Gastroesophageal sphincter (tissue), 4 donors: ENCODE measurements at places on chromosomes 5 and 9.

- no peaks in the 10 kb centered on the region for H3K4me1 ChIP-seq
- H3K36me3 ChIP-seq: no peaks in the 10 kb centered on the region
- no peak overlapping the region for H3K27ac ChIP-seq
- ATAC-seq: no peak
- H3K4me3 ChIP-seq: no peak overlapping the region
These were observed 97.8 kb upstream of the HAND1 start for GRCh38 chr5:154575546-154576428.

DNA sequence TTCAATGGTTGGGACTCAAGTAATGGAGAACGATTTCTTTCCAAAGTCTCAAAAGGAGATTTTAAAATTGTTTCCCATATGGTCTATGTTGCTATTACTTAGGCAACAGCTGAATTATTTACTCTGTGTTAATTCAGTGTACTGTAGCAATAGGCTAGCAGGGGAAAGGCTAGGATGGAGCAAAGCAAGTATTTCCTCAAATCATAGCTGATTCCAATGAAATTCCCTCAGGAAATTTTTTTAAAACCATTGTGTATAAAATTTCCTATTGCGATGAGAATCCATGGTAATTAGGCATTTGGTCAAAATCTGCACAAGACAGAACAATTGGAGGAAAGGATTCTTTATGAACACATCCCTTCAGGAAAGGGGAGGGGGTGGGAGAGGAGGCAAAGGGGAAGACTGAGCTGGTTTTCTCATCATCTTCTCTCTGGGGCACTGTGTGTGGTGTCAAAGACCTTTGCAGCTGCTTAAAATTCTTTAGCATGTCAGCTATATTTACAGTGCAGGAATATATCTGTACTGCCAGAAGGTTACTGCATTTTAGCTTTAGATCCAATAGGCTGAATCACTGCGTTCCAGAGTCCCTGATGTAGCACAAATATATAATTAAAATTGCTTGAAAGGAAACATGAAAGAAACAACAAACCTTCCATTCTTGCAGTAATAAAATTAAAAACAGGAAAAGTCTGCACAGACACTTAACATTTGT lies 95.3 kb downstream of the ZNF608 start:
- H3K4me3 ChIP-seq: peak overlapping the region; percentile 23
- H3K4me1 ChIP-seq: peaks cover 87% of the 10 kb centered on the region
- no peaks in the 10 kb centered on the region for H3K27me3 ChIP-seq
- peak; percentile 8 for ATAC-seq
- peak overlapping the region; percentile 84 for H3K27ac ChIP-seq
- peaks cover 22% of the 10 kb centered on the region for H3K36me3 ChIP-seq

GRCh38 chr5:124514956-124515355 lies 231.5 kb downstream of the ZNF608 start:
- no peak overlapping the region for H3K4me3 ChIP-seq
- ATAC-seq: no peak
- H3K27ac ChIP-seq: no peak overlapping the region
- H3K4me1 ChIP-seq: no peaks in the 10 kb centered on the region

DNA sequence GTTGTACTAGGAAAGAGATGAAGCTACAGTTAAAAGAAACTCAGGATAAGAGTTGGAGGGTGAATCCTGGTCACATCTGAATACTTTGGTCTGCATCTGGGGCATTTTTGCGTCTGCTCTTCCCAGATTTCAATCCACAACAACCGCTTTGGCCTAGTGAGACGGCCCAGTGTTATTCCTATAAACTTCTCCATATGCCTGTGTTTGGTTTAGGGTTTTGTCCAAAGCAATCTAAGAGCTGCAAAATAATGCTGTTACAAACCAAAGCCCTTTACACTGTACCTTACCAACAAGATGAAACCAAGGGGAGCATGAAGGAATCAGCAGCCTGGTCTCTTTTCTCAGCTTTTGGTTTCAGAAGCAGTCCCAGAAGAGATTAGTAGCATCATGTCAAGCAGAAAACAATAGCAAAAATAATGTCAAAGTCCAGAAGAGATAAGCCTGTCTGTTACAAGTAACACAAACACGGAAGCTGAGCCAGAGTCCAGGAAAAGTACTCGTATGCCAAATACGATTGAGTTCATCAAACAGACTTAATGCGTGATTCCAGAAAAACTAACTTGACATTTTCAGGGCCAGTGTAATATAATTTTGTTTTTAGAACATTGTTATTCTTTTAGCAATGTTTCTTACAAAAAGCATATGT lies 379.9 kb upstream of the ACO1 start:
- no peaks in the 10 kb centered on the region for H3K27me3 ChIP-seq
- H3K4me3 ChIP-seq: no peak overlapping the region
- H3K27ac ChIP-seq: no peak overlapping the region
- no peak for ATAC-seq
- H3K36me3 ChIP-seq: no peaks in the 10 kb centered on the region

GRCh38 chr5:111720333-111720890 lies 36.6 kb downstream of the NREP start:
- H3K36me3 ChIP-seq: no peaks in the 10 kb centered on the region
- no peak for ATAC-seq
- H3K27me3 ChIP-seq: no peaks in the 10 kb centered on the region
- H3K27ac ChIP-seq: no peak overlapping the region

DNA sequence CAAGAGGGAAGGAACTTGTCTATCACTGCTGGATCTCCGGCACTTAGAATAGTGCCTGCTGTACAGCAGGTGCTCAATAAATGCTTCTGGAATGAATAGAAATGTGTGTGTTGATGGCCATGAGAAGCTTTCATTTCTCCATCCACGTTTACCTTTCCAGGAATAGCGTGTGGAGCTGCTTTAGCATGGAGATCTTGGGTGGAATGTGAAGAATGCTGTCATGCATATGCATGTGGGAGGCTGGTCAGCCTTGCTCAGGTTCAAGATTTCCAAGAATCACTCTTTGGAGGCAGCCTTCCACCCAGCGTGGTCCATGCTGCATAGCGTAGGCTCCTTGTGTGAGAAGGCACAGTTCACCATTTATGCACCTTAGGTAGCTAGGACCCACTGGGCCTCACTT lies 19.2 kb downstream of the COL15A1 start:
- no peak overlapping the region for H3K4me3 ChIP-seq
- H3K27me3 ChIP-seq: no peaks in the 10 kb centered on the region
- peak overlapping the region; percentile 99 for H3K27ac ChIP-seq
- H3K4me1 ChIP-seq: peaks cover 55% of the 10 kb centered on the region
- no peaks in the 10 kb centered on the region for H3K36me3 ChIP-seq

DNA sequence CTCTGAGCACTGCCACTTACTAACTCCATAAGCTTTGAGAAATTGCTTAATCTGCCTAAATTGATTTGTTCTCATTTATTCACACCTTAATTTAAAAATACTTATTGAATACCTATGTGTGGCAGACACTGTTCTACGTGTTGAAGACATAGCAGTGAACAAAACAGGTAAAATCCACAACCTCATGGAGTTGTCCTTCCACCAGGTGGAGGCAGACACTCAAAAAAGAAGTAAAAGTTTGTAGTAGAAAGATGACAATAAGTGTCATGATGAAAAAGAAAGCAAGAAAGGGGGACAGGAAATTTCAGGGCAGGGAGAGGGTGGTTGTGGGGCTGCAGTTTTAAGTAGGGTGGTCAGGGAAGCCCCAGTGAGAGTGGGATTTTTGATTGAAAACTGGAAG lies 94.9 kb downstream of the SREK1 start:
- no peaks in the 10 kb centered on the region for H3K4me1 ChIP-seq
- no peak for ATAC-seq
- no peak overlapping the region for H3K4me3 ChIP-seq
- no peak overlapping the region for H3K27ac ChIP-seq

GRCh38 chr5:151216781-151217180 lies 7.1 kb downstream of the CCDC69 start:
- peak overlapping the region; percentile 94 for H3K27ac ChIP-seq
- H3K27me3 ChIP-seq: no peaks in the 10 kb centered on the region
- peaks cover 8% of the 10 kb centered on the region for H3K36me3 ChIP-seq
- H3K4me1 ChIP-seq: peaks cover 100% of the 10 kb centered on the region
- no peak overlapping the region for H3K4me3 ChIP-seq

- no peak overlapping the region for H3K4me3 ChIP-seq
- H3K27me3 ChIP-seq: peaks cover 5% of the 10 kb centered on the region
- H3K27ac ChIP-seq: no peak overlapping the region
- H3K4me1 ChIP-seq: no peaks in the 10 kb centered on the region
- peak; percentile 88 for ATAC-seq
These were observed 185.9 kb downstream of the MSX2 start for GRCh38 chr5:174910245-174910737.

DNA sequence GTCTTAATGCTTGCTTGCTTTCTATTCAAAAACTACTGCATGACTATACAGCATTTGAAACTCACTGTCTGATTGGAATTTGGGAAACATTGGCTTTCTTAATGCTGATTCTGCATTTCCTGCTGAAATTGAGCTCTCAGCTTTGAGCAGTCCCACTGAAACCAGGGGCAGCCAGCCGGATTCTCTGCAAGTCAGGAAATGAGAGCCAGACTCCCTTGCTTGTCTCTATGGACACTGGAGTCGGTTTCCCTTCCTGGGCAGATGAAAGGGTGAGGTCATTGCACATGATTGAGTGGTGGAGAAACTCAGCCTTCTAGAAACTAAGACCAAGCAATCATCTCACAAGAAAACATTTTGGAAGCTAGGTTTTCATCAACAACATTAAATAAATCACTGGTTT lies 119.7 kb upstream of the SPATA31C2 start:
- no peak overlapping the region for H3K27ac ChIP-seq
- H3K4me3 ChIP-seq: no peak overlapping the region
- no peaks in the 10 kb centered on the region for H3K27me3 ChIP-seq
- H3K4me1 ChIP-seq: peaks cover 11% of the 10 kb centered on the region

- H3K27ac ChIP-seq: no peak overlapping the region
- no peaks in the 10 kb centered on the region for H3K36me3 ChIP-seq
- no peak for ATAC-seq
- no peaks in the 10 kb centered on the region for H3K4me1 ChIP-seq
- no peak overlapping the region for H3K4me3 ChIP-seq
These were observed 3.8 kb downstream of the OR2V2 start for GRCh38 chr5:181151146-181151545.

DNA sequence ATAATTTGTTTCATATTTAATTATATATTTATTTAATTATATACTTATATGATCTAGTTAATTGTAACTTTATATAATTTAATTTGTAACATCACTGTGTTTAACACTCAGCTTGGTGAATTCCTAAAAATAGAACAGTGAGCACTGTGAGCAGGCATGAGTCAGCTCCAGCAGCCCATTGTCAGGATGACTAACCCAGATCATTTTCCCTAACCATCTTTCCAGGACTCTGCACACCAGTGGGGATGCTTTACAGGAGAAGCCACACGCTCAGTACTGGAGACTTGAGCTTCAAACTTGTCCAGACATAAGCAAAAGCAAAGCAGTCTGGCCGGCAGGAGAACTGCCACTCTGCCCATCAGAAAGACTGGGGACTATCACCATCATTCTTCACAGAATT lies 446.2 kb upstream of the TRPC7 start:
- no peak for ATAC-seq
- H3K36me3 ChIP-seq: no peaks in the 10 kb centered on the region
- no peaks in the 10 kb centered on the region for H3K27me3 ChIP-seq
- H3K4me1 ChIP-seq: no peaks in the 10 kb centered on the region
- H3K4me3 ChIP-seq: no peak overlapping the region
- no peak overlapping the region for H3K27ac ChIP-seq

DNA sequence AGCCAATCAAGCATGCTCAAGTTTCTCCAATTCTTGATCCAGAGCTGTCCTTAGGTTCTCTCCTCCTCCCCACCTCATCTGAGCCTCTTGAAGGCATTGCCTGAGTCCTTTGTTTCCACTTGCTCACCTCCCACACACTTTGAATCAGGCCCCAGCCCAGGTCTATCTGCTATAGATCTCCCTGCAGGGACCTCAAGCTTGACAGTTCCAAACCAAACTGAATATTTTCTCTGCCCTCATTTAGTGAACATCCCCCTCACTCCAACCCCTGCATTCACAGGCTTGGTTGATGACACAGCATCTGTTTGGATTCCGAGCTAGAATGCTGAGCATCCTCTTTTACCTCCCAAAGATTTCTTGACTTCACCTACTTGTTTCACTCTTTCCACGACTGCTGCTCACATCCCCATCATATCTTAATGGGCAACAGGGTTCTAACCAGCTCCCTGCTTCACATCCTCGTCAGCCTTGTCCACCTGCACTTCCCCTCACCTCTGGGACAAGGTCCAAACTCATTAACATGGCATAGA lies 474.5 kb downstream of the ZSWIM6 start:
- no peaks in the 10 kb centered on the region for H3K27me3 ChIP-seq
- H3K4me3 ChIP-seq: no peak overlapping the region
- no peak overlapping the region for H3K27ac ChIP-seq
- ATAC-seq: no peak

GRCh38 chr5:172834415-172835289 lies 601 bp downstream of the ERGIC1 start:
- peak; percentile 16 for ATAC-seq
- peaks cover 26% of the 10 kb centered on the region for H3K4me1 ChIP-seq
- H3K27me3 ChIP-seq: no peaks in the 10 kb centered on the region
- H3K36me3 ChIP-seq: no peaks in the 10 kb centered on the region
- H3K4me3 ChIP-seq: peak overlapping the region; percentile 95
- H3K27ac ChIP-seq: peak overlapping the region; percentile 89

GRCh38 chr5:149611326-149611725 lies 30.0 kb downstream of the ARHGEF37 start:
- peaks cover 84% of the 10 kb centered on the region for H3K36me3 ChIP-seq
- no peaks in the 10 kb centered on the region for H3K27me3 ChIP-seq
- peaks cover 20% of the 10 kb centered on the region for H3K4me1 ChIP-seq
- no peak overlapping the region for H3K4me3 ChIP-seq

GRCh38 chr9:5743109-5743508 lies 89.8 kb downstream of the ERMP1 start:
- no peak for ATAC-seq
- H3K27ac ChIP-seq: no peak overlapping the region
- H3K4me1 ChIP-seq: no peaks in the 10 kb centered on the region
- H3K27me3 ChIP-seq: no peaks in the 10 kb centered on the region
- H3K36me3 ChIP-seq: no peaks in the 10 kb centered on the region
- no peak overlapping the region for H3K4me3 ChIP-seq

DNA sequence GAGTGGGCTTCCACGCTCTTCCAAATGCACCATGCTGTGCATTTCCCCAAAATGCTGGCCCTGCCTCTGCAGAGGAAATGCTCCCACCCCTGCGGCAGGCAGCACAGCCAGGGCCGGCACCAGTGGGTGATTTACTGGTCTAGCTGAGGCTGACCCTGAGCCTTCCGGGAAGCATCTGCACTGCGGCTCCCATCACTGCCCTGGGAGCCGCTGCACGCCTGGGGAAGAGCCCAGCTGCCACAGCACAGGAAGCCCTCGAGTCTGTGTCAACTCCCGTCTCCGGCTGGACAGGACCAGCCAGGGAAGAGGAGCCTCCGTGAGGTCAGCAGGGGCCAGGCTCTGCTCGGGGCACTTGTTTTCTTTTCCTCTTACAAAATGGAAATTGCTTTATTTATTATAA lies 25.1 kb upstream of the EEIG1 start:
- peak; percentile 62 for ATAC-seq
- H3K27me3 ChIP-seq: no peaks in the 10 kb centered on the region
- no peaks in the 10 kb centered on the region for H3K36me3 ChIP-seq
- H3K4me1 ChIP-seq: peaks cover 23% of the 10 kb centered on the region
- no peak overlapping the region for H3K4me3 ChIP-seq

GRCh38 chr5:179261301-179262125 lies 83.7 kb downstream of the ADAMTS2 start:
- ATAC-seq: no peak
- no peak overlapping the region for H3K4me3 ChIP-seq
- no peaks in the 10 kb centered on the region for H3K4me1 ChIP-seq
- no peak overlapping the region for H3K27ac ChIP-seq

GRCh38 chr5:150789450-150789849 lies 10.9 kb downstream of the SMIM3 start:
- H3K4me1 ChIP-seq: no peaks in the 10 kb centered on the region
- peak overlapping the region; percentile 5 for H3K27ac ChIP-seq
- H3K4me3 ChIP-seq: no peak overlapping the region
- H3K27me3 ChIP-seq: no peaks in the 10 kb centered on the region
- H3K36me3 ChIP-seq: no peaks in the 10 kb centered on the region
- ATAC-seq: no peak
